ENCODE measurements at places on chromosomes 4 and X.

DNA sequence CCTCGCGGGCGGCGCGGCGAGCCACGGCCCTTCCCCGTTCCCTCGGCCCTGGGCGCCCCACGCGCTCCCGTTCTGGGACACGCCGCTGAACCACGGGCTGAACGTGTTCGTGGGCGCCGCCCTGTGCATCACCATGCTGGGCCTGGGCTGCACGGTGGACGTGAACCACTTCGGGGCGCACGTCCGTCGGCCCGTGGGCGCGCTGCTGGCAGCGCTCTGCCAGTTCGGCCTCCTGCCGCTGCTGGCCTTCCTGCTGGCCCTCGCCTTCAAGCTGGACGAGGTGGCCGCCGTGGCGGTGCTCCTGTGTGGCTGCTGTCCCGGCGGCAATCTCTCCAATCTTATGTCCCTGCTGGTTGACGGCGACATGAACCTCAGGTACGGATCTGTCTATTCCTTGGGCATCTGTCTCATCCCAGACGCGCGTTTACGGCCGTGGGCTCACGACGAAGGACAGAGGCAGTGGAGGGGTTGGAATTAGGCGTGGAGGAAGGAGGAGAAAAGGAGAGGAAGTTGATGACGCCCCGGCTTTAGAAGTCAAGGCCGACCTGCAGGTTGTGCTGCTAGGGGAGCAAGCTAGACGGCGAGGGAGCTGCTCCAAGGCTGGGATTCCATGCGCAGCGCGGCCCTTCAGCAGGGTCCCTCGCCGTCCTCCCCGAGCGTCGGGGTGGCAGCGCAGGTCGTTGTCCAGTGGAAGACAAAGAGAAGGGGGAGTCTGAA, 792 bp downstream of the SLC10A4 start:
- DNase-seq: no peak

GRCh38 chr4:43286137-43286536, 393.6 kb downstream of the GRXCR1 start:
- no peak for DNase-seq

DNA sequence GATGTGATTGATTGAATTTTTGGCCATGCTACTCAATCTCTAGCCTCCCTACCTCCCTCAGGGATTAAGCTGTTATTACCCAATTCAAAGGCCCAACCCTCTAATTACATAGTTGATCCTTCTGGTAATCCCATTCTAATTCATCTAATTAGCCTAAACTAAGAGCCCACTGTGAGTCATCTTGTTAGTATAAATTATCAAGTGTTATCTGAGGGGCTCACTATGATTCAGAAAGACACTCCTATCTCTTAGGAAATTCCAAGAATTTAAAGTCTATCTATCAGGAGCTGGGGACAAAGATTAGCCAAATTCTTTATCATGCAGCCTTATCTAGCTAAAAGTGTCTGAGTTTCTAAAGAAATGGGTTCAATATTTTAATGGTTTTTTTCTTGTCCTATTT, 32.9 kb upstream of the VEGFC start:
- DNase-seq: no peak

- no peak for DNase-seq
Measured at GRCh38 chr4:153705743-153706468, 21.8 kb downstream of the TLR2 start.

GRCh38 chrX:38293741-38294140, 33.6 kb downstream of the RPGR start:
- DNase-seq: no peak

DNA sequence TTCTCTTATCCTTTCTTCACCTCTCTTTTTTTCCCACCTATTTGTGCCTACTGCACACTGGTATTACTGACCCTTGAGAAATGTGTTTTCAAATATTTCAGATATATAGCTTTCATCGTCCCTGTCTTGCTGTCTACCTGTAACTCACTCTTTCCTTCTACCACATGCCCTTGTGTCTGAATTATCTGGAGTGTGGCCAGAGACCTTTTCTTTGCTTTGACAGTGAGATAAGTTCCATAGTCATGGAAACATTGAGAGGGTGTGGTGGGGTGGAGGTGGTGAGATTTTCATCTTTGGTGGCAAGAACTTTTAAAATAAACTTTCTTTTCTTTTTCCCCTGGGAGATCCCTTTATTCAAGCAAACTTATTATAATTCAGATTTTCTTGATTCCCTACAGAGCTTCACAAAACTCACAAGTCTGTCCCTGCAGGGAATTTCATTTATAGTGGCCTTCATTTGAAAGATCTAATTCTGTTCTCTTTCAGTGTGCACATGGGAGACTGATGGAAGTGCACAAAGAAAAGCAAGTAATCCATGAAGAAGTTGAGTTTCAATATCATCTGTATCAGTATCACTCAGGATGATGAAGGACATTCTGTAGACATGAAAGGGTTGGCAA, 95.7 kb downstream of the SH2D1A start:
- DNase-seq: no peak

GRCh38 chr4:153955327-153955726, 166.4 kb upstream of the SFRP2 start:
- DNase-seq: no peak

DNA sequence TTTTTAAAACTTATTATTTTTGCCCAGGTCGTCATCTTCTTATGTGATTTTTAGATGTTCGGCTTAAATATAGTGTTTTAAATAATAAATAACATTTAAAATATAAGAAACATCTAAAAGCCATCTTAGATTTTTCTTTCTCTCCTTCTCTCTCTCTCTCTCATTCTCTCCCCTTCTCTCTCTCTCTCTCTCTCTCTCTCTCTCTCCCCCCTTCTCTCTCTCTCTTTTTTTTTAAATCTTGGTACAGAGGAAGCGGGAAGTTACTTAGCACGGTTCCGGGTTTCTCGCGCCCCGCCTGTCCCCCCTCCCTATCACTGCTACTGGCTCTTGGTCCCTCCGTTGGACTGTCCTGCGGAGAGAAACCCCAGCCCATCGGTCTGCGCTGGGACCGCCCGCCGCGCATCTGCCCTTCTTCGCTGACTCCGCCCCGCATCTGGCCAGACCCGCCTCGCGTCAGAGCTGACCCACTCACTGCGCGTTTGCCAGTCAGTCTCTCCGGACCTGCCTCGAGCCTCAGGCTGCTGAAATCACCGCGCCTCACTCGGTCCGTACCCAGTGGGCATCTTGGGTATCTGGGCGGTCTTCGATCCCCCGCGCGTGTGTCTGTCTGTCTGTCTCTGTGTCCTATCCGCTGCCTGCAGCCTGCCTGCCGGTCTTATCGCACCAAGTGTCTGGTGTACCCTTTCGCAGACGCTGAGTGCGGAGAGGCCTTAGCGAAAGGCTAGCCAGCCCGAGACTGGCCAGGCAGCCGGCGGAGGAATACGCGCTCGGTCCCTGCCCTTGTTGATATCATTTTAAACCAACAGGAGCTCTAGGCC, at the start of gene PABPC5:
PABPC5 (plus strand) TSS at position 489 of the 818 bp plus-strand sequence. CDS start 739 bp downstream, outside the sequence.
- no peak for DNase-seq

DNA sequence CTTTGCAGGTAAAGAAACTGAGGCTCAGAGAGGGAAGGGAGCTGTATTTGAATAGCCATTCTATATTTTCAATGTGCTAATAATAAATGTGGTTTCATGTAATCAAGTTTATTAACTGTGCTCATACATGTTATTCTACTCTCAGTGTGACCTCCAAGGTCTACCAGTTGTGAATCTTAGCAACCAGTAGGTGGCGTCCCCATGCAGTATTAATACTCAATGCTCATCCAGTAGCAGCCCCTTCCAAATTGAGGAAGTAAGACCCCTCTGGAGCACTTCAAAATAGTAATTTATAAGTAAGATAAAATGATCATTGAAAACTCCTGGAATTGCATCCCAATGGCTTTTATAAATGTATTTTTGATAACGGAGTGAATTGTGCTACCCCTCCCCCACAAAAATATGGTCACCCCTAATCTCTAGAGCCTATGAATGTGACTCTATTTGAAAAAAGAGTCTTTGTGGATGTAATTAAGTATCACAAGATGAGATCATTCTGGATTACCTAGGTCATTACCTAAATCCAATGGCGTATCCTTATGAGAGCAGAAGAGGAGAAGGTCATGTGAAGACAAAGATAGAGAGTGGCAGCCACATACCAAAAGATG, 20.4 kb upstream of the SEPSECS start:
- DNase-seq: peak; percentile 55

DNA sequence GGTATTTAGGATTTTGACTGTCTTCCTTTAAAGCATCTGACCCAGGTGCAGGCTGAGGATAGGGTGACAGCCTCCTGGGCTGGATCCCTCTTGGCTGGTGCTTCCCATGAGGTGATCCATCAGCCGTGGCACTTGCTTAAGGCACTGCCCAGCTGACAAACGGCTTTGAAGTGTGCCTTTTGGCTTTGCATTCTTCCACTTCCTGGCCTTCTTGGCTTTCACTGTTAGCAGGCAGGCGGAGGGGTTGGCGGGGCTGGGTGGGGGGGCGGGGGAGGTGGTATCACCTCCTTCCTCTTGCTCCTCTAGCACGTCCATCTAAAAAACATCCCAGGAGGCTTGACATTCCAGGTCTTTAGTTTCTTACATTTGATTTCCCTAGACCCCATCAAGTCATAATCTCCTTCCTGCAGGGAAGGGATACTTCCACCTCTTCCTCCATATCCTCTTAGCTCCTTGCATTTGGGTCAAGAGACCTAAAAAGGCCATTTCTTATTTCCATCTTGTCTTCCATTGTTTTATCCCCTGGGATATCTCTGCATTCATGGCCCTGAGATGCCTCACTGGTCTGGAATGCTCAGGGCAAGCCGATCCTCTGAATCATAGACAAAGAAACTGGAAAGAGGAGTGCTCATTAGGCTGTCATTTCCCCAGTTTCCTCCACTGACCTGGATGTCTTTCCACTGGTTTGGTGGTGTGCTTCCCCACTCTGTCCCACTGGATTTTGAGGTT, 11.3 kb upstream of the APLN start:
- DNase-seq: no peak

DNA sequence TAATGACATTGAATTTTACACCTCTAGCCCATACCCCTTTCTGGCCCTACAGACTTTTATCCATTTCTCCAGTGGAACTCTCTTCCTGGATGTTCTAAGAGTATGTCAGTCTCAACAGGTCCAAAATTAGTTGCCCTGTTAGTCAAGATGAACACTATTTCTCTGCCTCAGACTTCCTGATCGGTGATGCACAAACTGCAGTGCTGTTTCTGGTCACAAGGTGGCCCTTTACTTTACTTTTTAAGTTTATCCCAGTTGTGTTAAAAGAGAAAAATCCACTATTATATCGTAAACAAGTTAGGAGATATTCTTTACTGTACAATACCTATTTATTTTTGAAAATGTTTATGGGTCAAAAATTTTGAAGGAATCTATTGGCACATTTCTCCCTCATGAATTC, 13.1 kb downstream of the TCEAL7 start:
- no peak for DNase-seq

GRCh38 chrX:129961180-129962083, 21.0 kb upstream of the BCORL1 start:
- peak; percentile 73 for DNase-seq

- DNase-seq: no peak
Measured at GRCh38 chr4:95825546-95825945, 14.3 kb upstream of the PDHA2 start.

DNA sequence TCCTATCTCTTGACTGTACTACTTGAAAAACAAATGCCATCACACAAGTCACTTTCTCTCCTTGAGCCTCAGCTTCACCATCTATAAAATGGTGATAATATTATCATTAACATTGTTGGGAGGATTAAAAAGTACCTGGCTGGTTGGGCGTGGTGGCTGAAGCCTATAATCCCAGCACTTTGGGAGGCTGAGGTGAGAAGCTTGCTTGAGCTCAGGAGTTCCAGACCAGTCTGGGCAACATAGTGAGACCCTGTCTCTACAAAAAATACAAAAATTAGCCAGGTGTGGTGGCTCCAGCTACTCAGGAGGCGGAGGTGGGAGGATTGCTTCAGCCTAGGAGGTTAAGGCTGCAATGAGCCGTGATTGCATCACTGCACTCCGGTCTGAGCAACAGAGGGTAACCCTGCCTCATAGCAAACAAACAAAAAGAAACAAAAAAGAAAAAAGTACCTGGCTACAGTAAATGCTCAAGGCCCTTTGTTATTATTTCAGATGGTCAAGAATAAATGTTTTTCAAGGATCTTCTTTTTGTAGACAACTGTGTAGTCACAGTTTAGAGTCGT, 120.3 kb downstream of the CHRNA9 start:
- no peak for DNase-seq

- DNase-seq: no peak
Measured at GRCh38 chr4:22514001-22514400, 1.9 kb downstream of the ADGRA3 start.

- DNase-seq: no peak
Measured at GRCh38 chr4:8319731-8320385, 50.3 kb downstream of the HTRA3 start.

- no peak for DNase-seq
Measured at GRCh38 chr4:99642725-99643489, 14.7 kb downstream of the C4orf54 start.

DNA sequence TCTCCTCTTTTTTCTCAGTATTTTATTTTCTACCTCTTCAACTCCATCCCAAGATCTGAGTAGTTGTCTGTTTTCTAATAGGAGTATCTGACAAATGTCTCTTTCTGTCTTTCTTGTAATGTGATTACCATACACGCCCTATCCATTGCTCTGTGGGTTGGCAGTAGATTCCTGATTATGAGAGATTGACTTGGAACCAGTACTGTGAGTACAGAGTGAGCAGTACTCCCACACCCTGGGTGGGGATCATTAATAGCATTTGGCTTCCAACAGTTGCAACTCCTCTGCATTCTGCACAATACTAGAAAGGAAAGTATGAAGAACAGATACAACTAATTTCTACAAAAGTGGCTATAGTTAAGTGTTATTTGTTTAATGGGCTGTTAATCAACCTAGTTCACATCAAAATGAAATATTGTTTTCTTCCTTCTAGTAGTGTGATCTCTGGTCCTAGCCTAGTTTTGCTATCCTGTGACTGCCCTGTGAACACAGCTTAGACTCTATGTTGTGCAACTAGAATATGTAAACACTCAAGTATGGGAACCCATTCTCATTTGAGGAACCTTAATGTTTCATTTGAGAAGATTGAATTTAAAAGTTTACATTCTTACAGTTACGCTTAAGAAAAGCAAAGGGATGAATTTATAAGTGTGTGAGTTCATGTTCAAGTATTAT, 112.9 kb downstream of the PTPN13 start:
- DNase-seq: no peak

DNA sequence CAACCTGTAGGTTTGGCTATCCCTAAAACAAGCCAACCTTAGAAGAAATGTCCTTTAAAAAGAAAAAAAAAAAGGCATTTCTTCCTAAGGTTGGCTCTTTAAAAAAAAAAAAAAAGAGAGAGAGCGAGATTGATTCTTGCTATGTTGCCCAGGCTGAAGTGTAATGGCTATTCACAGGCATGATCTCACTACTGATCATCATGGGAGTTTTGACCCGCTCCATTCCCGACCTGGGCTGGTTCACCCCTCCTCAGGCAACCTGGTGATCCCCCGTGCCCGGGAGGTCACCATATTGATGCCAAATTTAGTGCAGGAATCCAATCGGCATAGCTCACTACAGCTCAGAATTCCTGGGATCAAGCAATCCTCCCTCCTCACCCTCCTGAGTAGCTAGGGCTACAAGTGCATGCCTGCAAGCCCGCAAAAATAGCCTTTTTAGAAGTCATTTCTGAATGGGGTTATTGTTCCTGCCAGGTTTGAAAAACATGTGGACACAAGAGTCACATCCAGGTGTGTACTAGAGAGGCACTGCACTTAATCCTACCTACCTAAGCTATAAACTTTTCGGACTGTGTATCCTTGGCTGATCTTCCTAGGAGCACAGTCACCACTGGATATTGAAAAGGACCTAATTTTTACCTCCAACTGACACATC, 61.4 kb upstream of the ZCCHC13 start:
- DNase-seq: no peak
